ENCODE measurements at places on chromosomes 6 and 20.

DNA sequence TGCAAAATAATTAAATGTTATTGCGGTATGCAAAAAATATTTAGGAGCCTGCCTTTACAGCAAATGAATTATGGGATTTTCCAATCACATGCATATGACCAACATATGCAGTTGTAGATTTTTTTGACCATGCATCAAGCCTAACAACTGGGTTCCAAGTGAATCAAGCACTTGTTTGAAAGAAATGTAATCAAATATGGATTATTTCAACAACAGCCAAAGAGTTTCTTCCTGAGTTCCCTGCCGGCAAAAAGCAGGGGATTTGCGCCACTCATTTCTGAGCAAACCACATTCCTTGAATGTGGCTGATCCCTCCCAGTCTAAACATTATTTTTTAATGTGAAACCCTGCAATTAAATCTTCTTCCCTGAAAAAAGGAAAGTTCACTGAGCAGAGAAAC lies 100.1 kb upstream of the ADTRP start:
- no peak for DNase-seq

GRCh38 chr20:61970357-61970756 lies 95.3 kb downstream of the TAF4 start:
- DNase-seq: no peak

- peak; percentile 79 for DNase-seq
These were observed 119.4 kb downstream of the JARID2 start for GRCh38 chr6:15365273-15365687.

DNA sequence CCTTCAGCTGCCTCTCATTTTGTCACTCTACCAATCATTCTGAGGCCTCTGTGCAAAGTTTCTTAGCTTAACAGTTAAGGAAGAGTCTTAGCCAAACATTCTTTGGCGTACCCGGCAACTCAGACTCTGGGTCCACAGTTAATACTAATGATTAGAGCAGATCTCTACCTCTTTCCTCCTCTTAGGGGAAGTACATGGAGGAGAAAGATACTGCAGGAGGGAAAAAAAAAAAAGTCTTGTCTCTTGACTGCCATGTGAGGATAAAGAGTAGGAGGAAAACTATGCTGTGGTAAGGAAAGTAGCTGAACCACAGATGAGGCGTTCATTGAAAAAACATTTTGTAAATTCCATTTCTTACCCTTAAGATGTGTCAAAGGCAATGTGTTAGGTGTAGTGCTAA lies 44.0 kb upstream of the MARCKS start:
- DNase-seq: peak; percentile 53

- no peak for DNase-seq
These were observed 20.0 kb downstream of the RNF144B start for GRCh38 chr6:18406955-18407749.

DNA sequence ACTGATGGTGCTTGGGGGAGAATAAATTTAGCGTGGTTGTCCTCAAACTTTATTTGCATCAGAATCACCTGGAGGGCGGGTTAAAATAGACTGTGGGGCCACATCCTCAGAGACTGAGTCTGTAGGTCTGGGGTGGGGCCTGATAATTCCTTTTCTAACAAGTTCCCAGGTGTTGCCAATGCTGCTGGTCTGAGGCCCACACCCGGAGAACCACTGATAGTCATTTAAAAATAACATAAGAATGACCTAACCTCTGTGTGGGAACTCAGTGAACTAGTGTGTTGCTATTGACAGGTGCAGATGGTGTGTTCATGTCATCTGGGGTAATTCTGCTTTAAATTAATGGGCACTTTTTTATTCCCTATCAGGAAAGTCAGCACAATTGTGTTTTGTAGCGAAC lies 64.8 kb downstream of the RTN4IP1 start:
- DNase-seq: no peak

Data from skeletal muscle cell (primary cell).